Activated CD4-positive, CD25-positive, alpha-beta regulatory T cell treated with anti-CD3 and anti-CD28 coated beads, Interleukin-2, amount 50 U/mL, for 72 hours (primary cell): ENCODE measurements at places on chromosomes 5 and 9.

DNA sequence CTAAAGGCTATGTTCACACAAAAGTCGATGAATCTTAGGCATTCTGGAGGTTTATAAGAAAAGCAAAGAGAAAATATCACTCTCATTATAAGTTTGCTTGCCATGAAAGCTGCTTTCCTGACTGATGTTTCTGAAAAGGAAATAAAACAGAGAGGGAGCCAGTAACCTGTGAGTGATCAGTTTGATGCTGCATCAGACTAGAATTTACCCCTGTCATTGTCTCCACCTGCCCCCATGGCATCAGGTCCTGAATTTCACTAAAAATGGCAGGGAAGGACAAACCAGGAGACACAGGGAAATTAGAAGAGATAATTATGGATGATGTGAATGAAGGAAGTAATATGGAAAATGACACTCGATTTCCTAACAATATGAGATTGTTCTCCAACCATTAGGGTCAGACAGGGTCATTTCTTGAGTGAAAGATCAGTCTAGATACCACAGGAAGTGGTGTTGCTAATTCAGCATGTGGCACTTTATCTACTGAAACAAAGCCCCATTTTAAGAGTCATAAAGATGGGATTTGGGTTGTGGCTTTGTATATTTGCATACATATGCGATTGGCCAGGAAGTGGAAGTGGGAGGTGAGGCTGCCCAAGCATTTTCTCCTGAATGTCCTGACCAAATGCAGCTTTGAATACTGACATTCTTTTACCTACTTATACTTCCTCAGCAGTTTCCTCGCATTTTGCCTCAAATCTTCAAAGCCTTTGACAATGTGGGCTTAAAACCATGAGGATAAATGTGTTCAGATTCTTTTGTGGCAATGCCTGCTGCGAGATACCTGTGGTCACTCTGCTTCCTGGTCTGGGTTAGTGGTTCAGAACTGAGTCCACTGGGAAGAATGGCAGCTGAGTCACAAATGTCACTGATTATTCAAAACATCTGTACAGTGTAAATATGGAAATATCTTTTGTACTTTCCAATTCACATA lies 29.7 kb downstream of the MEGF10 start:
- no peak for DNase-seq

- peak; percentile 34 for DNase-seq
Measured at GRCh38 chr5:177440211-177440989, 6.2 kb upstream of the PRR7 start.

DNA sequence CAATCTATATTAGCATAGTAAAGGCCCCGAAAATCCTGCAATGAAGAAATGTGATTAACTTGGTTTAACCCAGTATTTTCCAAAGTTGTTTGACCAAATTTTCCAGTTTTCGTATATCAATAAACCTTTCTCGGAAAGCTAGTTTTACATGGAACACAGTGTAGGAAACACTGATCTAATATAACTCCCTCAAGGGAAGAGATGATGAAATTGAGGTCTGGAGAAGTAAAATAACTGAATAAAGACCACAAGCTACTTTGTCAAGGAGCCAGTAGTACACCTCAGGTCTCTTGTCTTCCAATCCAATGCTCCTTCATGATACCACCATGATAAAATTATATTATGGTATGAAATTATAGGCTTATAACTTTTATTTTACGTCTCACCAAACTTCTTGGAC lies 118.1 kb upstream of the TARS1 start:
- no peak for DNase-seq

DNA sequence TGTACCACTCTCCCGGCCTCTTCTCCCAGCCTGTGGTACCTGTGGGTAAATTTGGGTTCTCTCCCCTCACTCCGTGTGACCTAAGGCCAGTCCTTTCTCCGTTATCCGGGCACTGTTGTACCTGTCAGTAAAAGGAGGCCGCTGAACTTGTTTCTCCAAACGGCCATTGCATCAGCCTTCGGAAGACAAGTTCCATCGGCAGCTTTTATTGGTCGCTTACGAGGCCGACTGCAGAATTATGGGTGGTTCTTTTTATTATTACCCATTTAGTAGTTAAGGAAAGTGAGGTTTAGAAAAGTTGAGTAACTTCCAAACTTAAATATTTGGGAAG lies 558 bp downstream of the GRPEL2 start:
- peak; percentile 34 for DNase-seq

- DNase-seq: no peak
Measured at GRCh38 chr5:180690562-180690961, 41.2 kb upstream of the FLT4 start.

DNA sequence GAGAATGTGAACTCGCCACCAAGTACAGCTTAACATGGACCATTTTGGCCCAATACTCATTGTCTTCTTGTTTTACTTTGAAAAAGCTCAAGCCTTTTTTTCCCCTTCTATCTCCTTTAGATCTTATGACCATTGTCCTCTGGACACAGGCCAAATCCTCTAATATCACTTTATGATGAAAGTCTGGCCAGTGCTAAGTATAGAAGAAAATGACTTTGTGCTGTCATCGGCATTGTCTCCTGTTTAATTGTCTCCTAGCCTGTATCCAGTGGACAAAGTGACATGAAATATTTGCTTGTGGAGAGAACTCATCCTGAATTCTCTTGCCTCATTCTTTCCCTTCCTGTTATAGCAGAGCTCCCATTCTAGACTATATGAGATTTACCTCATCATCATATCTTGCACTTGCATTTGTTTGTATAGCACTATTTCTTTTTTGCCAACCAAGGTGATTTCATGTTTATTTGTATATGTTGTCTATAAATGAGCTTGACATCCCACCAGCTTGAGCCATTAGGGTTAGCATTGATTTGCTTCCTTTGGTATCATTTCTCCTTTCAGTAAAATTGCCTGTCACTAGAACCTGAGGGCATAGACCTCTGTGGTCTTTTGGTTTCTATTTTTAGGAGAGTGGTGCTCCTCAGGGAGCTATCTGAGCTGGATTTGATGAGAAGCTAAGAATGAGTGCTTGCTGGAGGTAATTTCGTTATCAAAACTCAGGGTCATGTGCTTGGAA lies 18.8 kb upstream of the TNFAIP8 start:
- no peak for DNase-seq

DNA sequence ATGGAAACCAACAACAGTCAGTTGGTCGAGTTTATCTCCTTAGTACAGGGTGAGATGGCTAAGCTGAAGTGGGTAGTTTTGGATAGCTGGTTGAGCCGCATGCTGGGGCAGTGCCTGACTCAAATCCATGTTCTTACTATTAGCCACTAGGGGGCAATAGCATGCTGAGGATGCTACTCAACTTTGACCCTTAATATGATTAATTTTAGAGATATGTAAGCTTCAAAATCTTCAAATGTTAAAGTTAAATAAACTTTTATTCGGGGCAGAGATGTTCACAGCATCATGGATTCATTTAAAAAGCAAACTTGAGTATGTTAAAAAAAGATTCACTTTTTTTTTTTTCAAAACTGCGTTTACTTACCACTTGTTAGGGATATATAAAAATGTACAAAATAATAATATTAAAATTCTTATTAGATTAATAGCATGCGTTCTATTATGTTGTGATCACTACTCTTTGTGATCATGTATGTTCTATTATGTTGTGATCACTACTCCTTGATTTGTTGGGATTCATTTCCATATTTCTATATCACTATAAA lies 57.0 kb downstream of the C9orf153 start:
- no peak for DNase-seq

- DNase-seq: no peak
Measured at GRCh38 chr9:133981958-133982681, 10.0 kb downstream of the VAV2 start.

DNA sequence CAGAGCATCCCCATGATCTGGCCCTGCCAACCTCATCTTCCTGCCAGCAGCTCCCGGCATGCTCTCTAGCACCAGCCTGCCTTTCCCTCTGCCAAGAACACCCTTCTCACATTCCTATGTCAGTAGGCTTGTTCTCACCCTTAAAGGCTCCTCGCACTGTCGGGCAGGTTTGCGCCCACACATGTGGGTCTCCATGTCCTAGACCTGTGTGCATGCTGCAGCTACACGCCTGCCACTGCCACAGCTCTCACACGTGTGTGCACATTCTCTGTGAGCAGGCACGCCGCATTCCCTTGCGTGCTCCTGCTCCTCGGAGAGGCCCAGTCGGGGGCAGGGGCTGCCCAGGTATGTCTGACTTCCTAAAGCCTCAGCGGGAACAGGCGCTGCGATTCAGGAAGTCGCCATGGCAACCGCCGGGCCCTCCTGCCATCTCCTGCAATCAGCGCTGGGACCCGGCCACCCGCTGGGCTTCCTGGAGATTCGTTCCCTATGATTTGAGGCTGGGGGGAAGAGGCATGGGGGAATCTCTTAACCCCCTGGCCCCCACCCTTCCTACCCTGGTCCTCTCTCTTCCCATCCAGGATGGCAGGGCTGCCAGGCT lies 28.1 kb downstream of the NDUFA8 start:
- no peak for DNase-seq

DNA sequence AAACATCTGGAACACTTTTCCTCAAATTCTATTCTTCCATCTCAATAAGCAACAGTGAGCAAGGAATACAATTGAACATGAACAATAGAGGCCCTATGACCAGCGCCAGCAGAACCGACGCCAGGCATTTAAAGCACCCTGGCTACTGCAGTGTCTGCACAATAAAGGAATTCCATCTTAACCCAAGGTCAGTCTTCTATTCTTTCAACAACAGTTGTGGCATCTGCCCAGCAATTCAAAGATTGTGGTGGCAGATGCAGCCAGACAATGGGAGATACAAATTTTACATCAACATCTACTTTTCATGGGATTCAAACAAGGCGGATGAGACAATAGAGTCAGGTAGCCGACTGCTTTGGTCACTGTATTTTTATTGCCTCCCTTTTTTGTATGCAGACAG lies 65.9 kb downstream of the ELL2 start:
- DNase-seq: no peak

GRCh38 chr9:30078195-30078594 lies 2306.2 kb upstream of the ACO1 start:
- DNase-seq: no peak

DNA sequence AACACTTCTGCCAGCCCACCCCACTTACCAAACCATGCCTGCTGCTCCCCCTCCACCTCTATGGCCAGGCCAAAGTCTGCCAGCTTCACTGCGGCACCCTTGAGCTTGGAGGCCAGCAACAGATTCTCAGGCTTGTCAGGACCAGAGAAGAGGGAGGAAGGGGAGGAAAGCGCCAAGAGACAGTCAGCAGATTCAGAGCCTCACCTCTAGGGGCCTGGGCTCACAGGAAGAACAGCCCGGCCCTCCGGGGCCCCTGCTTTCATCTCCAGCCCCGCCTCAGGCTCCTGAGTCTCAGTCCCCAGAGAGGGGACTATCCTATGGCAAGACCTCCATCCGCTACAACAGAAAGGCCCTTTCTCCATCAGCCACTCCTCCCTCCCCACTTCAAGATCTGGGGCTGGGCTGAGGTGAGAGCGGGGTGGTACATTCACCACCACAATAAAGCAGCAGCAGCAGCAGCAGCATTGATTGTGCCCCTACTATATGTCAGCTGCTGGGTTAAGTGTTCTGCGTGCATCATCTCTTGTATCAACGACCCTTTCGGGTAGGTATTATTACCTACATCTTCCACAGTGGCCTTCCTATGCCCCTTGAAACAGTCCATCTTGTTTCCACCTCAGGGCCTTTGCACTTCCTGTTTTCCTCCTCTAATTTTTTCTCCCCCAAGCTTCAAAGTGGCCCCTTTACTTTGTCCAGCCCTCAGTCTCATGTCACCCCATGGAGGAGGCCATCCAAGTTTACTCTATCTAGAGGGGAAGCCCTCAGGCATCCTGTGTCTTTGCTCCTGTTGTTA lies 36.0 kb downstream of the CAMK2A start:
- DNase-seq: no peak

DNA sequence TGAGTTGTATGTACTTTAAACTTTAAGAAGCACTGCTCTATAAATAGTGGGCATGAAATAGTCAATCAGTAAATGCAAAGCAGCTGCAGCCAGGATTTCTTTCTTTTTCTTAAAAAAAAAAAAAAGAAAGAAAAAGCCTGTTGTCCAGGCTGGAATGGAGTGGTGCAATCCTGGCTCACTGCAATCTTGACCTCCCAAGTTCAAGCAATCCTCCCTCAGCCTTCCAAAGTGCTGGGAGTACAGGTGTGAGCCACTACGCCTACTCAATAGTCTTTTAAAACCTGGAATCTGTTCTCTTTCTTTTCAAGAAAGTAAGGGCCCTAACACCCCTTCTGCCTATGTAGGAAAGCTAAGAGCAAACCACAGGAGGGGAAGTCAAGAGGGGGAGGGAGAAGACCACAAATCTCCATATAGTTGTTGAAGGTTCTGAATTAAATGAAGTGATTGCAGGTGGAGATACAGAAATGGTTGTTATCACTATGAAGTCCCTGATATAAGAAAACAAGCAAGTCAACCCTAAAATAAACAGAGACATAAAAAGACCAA lies 20.6 kb upstream of the TPD52L3 start:
- no peak for DNase-seq

- no peak for DNase-seq
Measured at GRCh38 chr9:69379270-69379982, 54.4 kb downstream of the ENTREP1 start.

DNA sequence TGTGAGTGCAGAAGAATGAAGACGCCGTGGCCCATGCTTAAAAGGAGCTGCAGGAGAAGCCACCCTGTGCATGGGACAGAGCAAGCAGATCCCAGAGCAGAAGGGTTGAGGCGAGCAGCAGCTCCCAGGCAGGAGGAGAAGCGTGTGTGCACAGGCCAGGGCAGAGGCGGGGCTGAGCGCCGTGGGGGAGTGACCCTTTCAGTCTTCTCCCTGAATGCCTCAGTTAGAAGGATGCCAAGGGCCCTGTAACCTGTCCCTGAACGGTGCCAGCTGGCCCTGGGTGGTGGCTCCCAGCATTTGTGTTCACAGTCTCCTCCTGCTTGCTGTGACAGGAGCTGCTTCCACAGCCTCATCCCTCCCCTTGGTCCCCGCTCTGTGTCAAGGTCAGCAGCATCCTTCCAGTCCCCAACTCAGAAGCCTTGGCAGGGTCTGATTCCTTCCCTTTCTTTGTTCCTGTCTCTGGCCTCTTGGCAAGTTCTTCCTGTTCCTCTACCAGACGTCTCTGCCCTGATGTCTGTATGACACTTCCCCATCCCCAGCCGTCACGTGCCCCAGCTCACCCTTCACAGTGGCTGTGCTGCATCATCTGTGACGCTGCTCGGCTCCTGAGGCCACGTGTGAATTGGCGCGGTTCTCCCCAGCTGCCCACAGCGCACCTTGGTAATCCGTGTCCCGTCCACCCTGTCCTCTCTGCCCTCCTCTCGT lies 5.2 kb downstream of the EXOC3 start:
- DNase-seq: peak; percentile 20

DNA sequence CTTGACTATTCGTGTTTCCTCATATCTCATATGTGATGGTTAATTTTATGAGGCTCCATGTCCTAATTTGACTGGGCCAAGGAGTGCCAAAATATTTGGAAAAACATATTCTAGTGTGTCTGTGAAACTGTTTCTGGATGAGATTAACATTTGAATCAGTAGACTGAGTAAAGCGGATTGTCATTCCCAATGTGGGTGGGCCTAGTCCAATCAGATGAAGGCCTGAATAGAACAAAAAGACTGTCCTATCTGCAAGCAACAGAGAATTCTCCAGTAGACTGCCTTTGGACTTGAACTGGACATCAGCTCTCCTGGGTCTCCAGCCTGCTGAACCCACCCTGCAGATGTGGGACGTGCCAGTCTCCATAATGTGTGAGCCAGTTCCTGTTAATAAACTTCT lies 13.5 kb upstream of the SLCO4C1 start:
- DNase-seq: no peak
